ENCODE measurements at places on chromosomes 12 and 14.

- H3K36me3 ChIP-seq = peaks cover 5% of the 10 kb centered on the region
- peak; percentile 70 for DNase-seq
- peak overlapping the region; percentile 98 for H3K27ac ChIP-seq
- no peaks in the 10 kb centered on the region for H3K27me3 ChIP-seq
- peak overlapping the region; percentile 96 for H3K4me3 ChIP-seq
Measured at GRCh38 chr14:31206536-31207286, 882 bp downstream of the HECTD1 start.

- H3K4me1 ChIP-seq = no peaks in the 10 kb centered on the region
- H3K4me3 ChIP-seq = no peak overlapping the region
- no peak overlapping the region for H3K27ac ChIP-seq
- no peak for DNase-seq
- H3K36me3 ChIP-seq = no peaks in the 10 kb centered on the region
- H3K27me3 ChIP-seq = no peaks in the 10 kb centered on the region
Measured at GRCh38 chr12:89194683-89195082, 157.6 kb downstream of the DUSP6 start.

- peaks cover 6% of the 10 kb centered on the region for H3K36me3 ChIP-seq
- peak overlapping the region; percentile 80 for H3K4me3 ChIP-seq
- peaks cover 45% of the 10 kb centered on the region for H3K27me3 ChIP-seq
- peaks cover 59% of the 10 kb centered on the region for H3K4me1 ChIP-seq
- H3K27ac ChIP-seq = peak overlapping the region; percentile 78
Measured at GRCh38 chr14:72594099-72594901, 299.6 kb downstream of the DPF3 start.

GRCh38 chr14:94598506-94598815 is 13.7 kb upstream of the SERPINA3 start:
- no peak overlapping the region for H3K4me3 ChIP-seq
- no peaks in the 10 kb centered on the region for H3K36me3 ChIP-seq
- DNase-seq = no peak
- no peak overlapping the region for H3K27ac ChIP-seq
- peaks cover 17% of the 10 kb centered on the region for H3K27me3 ChIP-seq

DNA sequence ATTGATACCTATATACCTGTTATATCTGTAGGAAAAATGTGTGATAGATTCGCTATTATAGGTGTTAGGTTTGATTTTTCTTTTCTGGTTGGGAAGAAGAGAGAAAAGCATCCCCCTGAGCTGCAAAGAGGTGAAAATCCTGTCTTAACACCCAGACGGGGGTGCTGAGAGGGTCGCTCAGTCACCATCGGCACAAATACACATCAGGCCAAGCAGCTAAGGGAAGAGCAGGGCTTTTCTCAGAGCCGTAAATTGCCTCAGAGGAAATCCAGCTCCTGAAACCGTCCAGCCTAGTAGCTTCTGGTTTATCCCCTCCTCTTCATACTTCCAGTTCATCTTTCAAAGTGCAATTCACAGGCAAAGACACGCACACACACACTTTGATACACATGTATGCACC is 111.1 kb upstream of the OVCH1 start:
- no peak overlapping the region for H3K4me3 ChIP-seq
- peaks cover 5% of the 10 kb centered on the region for H3K27me3 ChIP-seq
- H3K36me3 ChIP-seq = no peaks in the 10 kb centered on the region
- no peak overlapping the region for H3K27ac ChIP-seq
- no peak for DNase-seq

GRCh38 chr12:125533434-125534029 is 468.3 kb downstream of the AACS start:
- H3K27me3 ChIP-seq = peaks cover 2% of the 10 kb centered on the region
- H3K36me3 ChIP-seq = no peaks in the 10 kb centered on the region
- no peak overlapping the region for H3K27ac ChIP-seq
- no peaks in the 10 kb centered on the region for H3K4me1 ChIP-seq
- H3K4me3 ChIP-seq = no peak overlapping the region

DNA sequence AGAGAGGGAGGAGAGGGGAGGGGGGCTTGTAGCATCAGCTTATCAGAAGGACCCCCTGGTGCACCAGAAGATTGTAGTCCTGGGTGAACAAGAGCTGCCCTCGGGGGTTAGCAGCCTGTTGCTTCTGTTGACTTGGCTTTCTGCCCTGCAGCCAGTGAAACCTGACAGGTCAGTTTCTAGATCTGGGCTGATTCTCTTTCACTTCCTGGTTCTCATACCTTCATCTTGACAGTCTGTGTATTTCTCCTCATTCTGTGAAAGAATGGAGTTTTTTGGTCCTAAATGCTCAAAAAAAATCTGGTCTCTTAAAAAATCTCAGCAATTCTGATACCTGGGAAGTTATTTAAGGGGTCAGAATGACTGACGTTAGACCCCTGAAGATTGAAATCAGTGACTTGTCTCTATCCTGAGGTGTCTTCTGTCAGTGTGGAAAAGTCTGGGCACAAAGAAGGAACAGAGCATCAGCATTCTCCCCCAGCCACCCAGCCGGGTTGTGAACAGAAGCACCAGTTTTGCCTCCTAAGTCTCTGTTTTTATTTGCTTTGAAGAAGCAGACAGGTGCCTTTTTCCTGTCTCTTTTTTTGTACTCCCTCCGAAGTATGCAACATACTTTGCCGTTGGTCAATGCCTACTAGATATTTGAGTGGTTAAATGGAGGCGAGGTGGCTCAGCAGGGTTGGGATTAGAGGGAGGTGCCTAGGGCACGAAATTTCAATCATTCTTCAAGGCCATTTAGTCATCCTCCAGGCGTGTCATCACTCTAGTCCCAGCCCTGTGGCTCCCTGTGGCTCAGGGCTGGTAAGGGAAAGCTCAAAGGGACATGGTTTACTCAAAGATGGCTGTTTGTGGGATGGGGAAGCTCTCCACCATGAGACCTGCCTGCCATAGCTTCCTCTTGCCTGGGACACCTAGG is 24.0 kb downstream of the TTC9 start:
- no peaks in the 10 kb centered on the region for H3K36me3 ChIP-seq
- no peak overlapping the region for H3K4me3 ChIP-seq
- no peak overlapping the region for H3K27ac ChIP-seq
- peaks cover 4% of the 10 kb centered on the region for H3K27me3 ChIP-seq
- no peaks in the 10 kb centered on the region for H3K4me1 ChIP-seq
- DNase-seq = no peak

DNA sequence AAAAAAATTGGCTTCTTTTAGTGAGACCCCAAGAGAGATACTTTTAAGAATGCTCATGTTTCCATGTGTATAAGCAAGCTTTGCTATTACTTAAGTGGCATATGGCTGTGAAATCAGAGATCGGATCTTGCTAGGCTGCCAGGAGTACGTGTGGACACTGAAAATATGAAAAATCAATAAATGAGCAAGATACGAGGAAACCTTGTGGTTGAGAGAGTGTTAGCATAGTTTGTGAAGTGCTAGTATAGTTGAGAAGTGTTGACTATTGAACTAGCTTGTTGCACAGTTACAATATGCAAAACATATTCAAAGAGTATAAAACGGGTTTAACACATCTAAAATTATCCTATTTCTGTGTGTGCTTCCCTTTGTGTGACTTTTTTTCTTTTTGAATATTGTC is 230.9 kb upstream of the NOVA1 start:
- DNase-seq = no peak
- no peak overlapping the region for H3K4me3 ChIP-seq
- H3K27me3 ChIP-seq = no peaks in the 10 kb centered on the region
- H3K36me3 ChIP-seq = no peaks in the 10 kb centered on the region
- no peak overlapping the region for H3K27ac ChIP-seq
- no peaks in the 10 kb centered on the region for H3K4me1 ChIP-seq

DNA sequence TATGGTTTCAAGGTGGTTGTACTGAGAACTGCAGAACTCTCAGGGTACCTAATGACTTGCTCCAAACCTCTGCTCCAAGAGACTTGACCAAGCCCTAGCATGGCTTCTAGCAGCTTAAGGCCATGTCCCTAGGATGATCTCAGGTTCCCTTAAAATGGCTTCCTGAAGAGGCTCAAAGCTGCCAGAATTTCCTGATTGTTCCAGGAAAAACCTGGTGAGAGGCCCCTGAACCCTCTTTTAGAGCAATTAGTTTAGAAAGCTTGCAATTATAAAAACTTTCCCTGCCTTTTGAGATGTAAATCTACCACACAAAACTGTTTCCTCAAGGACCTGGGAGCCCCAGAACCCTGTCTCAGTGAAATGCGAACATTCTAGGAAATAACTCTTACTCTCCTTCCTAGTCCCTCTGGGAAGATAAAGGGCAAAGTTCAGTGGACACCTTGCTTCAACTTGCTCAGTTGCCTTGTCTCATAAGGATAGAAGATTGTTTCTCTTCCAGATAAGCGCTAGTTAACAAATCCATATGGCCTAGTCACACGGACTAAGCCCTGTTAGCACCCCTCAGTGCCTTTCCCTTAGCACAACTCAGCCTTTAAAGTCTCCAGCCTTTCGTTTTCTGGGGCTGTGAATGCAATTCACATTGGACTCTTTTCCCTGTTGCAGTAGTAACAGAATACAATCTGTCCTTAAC is 2.5 kb downstream of the CMAS start:
- H3K4me1 ChIP-seq = peaks cover 19% of the 10 kb centered on the region
- H3K36me3 ChIP-seq = no peaks in the 10 kb centered on the region
- H3K4me3 ChIP-seq = no peak overlapping the region
- no peaks in the 10 kb centered on the region for H3K27me3 ChIP-seq
- no peak for DNase-seq

- no peaks in the 10 kb centered on the region for H3K4me1 ChIP-seq
- no peak for DNase-seq
- H3K36me3 ChIP-seq = no peaks in the 10 kb centered on the region
- H3K4me3 ChIP-seq = no peak overlapping the region
Measured at GRCh38 chr12:127245009-127245408, 1022.0 kb upstream of the TMEM132C start.

DNA sequence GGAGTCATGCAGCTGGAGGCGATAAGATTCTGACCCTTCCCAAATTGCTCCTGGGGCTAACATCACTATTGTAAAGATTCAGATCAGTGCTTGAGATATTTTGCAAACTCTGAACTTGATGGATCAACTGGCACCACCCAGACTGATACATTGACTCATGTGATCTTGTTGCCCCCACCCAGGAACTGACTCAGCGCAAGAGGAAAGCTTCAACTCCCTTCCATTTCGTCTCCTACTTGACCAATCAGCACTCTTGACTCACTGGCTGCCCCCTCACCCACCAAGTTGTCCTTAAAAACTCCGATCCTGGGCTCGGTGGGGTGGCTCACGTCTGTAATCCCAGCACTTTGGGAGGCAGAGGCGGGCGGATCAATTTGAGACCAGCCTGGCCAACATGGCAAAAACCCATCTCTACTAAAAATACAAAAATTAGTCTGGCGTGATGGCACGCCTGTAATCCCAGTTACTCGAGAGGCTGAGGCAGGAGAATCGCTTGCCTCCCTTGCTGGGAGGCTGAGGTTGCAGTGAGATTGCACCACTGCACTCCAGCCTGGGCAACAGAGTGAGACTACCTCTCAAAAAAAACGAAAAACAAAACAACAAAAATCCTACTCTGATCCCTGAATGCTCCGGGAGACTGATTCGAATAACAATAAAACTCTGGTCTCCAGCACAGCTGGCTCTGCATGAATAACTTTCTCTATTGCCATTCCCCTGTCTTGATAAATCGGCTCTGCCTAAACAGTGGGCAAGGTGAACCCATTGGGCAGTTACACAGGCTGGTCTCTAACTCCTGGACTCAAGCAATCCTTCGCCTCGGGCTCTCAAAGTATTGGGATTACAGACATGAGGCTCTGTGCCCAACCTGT is 9.8 kb upstream of the ARF6 start:
- no peak for DNase-seq
- no peak overlapping the region for H3K4me3 ChIP-seq
- no peaks in the 10 kb centered on the region for H3K36me3 ChIP-seq
- H3K27ac ChIP-seq = no peak overlapping the region

GRCh38 chr12:122182887-122183587 is at the start of gene LRRC43:
Gene LRRC43 (plus strand): TSS chr12:122183123. CDS start chr12:122183145, 22 bp downstream.
- H3K4me1 ChIP-seq = peaks cover 38% of the 10 kb centered on the region
- H3K36me3 ChIP-seq = no peaks in the 10 kb centered on the region

GRCh38 chr14:37036669-37037341 is 135.6 kb downstream of the SLC25A21 start:
- no peak for DNase-seq
- H3K4me3 ChIP-seq = no peak overlapping the region
- H3K36me3 ChIP-seq = no peaks in the 10 kb centered on the region
- H3K27ac ChIP-seq = no peak overlapping the region
- H3K4me1 ChIP-seq = no peaks in the 10 kb centered on the region
- no peaks in the 10 kb centered on the region for H3K27me3 ChIP-seq

- H3K4me3 ChIP-seq = no peak overlapping the region
- H3K4me1 ChIP-seq = no peaks in the 10 kb centered on the region
- no peak overlapping the region for H3K27ac ChIP-seq
- H3K27me3 ChIP-seq = no peaks in the 10 kb centered on the region
- DNase-seq = no peak
Measured at GRCh38 chr12:21971344-21971743, 30.1 kb upstream of the ABCC9 start.

DNA sequence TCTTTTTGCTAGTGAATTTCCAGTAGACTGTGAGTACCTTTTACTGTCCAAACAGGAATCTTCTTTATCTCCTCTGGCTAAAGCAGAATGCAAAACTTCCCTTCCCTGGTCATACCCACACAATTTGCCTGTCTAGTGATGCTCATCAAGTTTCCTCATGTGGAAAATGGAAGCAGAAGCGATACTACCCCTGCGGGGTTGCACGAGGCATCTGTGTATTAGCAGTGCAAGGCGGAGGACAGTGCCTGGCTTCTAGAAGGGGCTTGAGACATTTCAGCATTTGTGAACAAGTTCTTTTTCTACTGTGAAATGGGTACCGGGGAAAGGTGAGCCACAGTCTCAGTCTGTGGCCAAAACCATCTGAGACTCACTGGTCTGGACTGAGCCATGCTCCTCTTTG is 340.9 kb downstream of the AACS start:
- no peaks in the 10 kb centered on the region for H3K4me1 ChIP-seq
- peaks cover 12% of the 10 kb centered on the region for H3K27me3 ChIP-seq
- DNase-seq = no peak
- H3K27ac ChIP-seq = no peak overlapping the region
- H3K4me3 ChIP-seq = no peak overlapping the region
- no peaks in the 10 kb centered on the region for H3K36me3 ChIP-seq

- H3K27me3 ChIP-seq = no peaks in the 10 kb centered on the region
- DNase-seq = no peak
- H3K36me3 ChIP-seq = no peaks in the 10 kb centered on the region
- no peak overlapping the region for H3K27ac ChIP-seq
Measured at GRCh38 chr12:47730341-47730744, 5.1 kb upstream of the ENDOU start.

Measured in natural killer cell treated with Interleukin-12 subunit alpha and Interleukin-12 subunit beta and Interleukin-15 and Interleukin-18, amount 100 ng/mL, for 72 hours (primary cell).